ENCODE measurements at places on chromosomes 12 and 14.

DNA sequence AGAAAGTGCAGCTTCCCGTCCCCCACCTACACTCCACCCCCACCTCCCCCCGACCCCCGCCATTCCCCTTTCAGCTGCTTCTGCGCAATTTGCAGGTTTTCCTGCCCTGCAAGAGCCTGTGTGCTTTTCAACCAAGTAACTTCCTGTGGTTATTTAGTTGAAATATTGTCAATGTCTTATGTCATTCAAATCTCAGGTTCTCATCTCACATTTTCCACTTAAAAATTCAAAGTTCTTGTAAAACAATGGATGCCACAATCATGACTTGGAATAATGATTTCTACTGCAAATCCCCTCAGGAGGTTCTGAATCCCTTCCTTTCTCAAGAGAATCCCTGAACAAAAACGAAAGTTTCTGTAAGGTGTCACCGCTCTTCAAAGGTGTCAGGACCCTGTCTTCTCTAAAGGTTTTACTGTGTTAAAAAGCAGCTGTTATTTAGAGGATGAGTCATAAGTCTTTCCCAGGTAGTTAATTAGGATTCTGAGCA, 31.6 kb downstream of the WBP11 start:
- peak overlapping the region; percentile 97 for H3K4me3 ChIP-seq
- no peaks in the 10 kb centered on the region for H3K27me3 ChIP-seq
- no peaks in the 10 kb centered on the region for H3K36me3 ChIP-seq
- H3K27ac ChIP-seq: peak overlapping the region; percentile 99

- H3K27me3 ChIP-seq: no peaks in the 10 kb centered on the region
- H3K4me1 ChIP-seq: no peaks in the 10 kb centered on the region
- DNase-seq: no peak
- no peak overlapping the region for H3K27ac ChIP-seq
- no peak overlapping the region for H3K4me3 ChIP-seq
Observed at GRCh38 chr14:55889124-55889523, 229.1 kb upstream of the PELI2 start.

GRCh38 chr12:6468283-6468575, 2.2 kb downstream of the VAMP1 start:
- H3K4me1 ChIP-seq: peaks cover 23% of the 10 kb centered on the region
- H3K27me3 ChIP-seq: no peaks in the 10 kb centered on the region
- H3K36me3 ChIP-seq: peaks cover 20% of the 10 kb centered on the region
- no peak overlapping the region for H3K27ac ChIP-seq
- DNase-seq: no peak

DNA sequence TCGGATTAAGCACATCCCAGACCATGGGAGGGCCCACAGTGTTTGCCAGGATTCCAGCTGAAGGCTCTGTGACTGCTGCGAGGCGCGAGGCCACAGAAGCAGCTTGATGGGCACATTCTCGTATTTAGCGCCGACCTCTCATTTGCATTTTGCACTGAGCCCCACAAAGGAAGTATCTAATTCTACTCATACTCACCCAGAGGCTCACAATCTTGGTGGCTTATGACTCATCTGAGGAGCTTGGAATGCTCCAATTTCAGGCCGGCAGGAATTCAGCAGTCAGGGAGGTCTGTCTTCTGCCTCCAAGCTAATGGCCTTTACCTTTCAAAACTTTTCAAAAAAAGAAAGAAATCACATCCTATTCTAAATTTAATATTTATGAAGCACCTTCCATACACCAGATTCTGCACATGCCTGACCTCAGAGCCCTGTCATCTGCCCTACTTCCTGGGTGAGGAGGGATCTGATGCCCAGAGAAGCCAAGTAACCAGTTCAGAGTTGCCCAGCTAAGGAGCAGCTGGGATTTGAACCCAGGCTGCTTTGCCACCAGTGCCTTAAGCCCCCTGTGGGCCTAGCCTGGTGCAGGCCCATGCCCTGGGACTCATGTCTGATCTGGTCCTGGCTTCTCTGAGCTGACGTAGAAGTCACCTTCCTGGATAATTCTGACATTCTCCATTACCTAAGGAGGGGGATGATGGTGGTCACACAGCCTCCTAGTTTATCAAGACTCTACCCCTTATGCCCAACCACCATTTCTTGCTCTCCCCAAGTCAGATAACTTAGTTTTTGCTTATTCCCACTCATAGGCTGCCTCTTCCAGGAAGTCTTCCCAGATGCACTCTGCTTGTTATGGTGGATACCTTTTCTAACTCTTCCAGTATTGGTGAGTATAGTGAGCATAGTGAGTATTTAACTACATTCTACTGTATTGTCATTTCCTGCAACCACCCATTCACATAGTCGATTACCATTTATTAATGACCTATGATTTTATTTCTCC, 198.9 kb downstream of the RBM19 start:
- H3K4me3 ChIP-seq: no peak overlapping the region
- H3K4me1 ChIP-seq: no peaks in the 10 kb centered on the region
- DNase-seq: no peak
- no peak overlapping the region for H3K27ac ChIP-seq
- peaks cover 44% of the 10 kb centered on the region for H3K27me3 ChIP-seq

DNA sequence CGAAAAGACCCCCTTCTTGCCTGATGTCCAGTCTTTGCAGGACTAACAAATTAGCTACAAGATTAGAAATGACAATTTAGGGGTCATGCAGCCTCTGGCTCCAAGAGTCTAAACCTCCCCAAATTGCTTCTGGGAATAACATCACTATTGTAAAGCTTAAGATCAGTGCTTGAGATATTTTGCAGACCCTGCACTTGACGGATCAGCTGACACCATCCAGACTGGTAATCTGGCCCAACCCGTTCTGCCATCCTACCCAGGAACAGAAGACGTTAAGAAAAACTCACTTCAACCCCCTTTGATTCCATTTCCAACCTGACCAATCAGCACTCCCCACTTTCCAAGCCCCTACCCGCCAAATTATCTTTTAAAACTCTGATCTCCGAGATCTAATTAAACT, 236.7 kb upstream of the KRR1 start:
- no peak for DNase-seq
- H3K4me3 ChIP-seq: no peak overlapping the region
- H3K4me1 ChIP-seq: no peaks in the 10 kb centered on the region
- no peak overlapping the region for H3K27ac ChIP-seq

Measured in upper lobe of right lung (tissue), 1 donor.